Vagina (tissue), 2 donors: ENCODE measurements at places on chromosomes 1 and 21.

DNA sequence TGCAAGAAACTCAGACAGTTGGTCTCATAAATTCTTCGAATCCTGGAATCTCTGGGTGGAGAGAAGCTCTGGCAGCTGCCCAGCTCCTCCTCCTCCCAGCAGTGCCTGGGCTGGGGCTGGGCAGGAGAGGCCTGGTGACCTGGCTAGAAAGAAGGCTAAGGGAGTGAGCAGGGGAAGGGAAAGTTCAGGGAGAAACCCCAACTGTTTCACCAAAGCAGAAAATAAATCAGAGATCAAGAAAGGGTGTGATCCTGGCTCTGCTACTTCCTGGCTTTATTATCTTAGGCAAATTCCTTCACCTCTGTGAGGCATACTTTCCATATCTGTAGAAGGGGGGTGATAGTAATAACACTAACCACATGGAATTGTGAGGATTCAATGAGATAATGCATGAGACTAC is 8.8 kb upstream of the COL16A1 start:
- DNase-seq: no peak

GRCh38 chr1:99748419-99748818 is 18.0 kb downstream of the FRRS1 start:
- no peak for DNase-seq

DNA sequence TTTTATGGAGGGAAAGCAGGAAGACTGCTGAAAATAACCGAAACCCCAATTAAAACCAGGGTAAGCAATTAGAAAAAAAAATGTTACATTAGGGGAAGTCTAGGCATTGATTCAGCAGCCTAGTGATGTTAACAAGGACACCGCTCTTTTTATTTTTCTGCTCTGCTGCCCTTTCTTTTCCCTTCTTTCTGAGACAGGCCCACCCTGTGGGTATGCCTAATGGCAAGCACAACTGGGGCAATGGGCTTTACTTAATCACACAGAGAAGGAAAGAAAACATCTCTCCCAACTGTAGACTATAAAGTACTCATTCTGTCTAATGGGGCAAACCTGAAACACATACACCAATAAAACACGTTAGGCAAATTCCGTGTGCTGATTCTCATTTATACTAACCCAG is 69.6 kb downstream of the GBP6 start:
- DNase-seq: no peak

DNA sequence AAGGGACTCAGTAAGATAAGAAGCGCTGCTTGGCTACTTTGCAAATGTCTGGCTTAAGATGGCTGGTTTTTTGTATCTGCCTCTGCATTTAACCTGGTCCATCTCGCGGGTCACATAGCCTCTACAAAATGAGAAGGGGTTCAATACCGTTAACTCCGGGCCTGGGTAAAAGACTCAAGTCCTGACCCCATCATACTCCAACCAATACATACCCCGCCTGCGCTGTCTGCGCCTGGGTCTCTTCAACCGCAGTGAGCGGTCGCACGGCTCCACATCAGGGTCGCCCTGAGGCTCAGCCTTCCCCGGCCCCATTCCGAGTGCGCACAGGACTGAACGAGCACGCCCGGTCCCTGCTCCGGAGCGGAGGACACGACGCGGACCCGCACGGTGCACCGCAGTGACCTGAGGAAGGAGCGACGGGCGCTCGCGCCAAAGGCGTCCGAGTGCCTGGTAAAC is 558 bp upstream of the PGD start:
- no peak for DNase-seq

- DNase-seq: no peak
Observed at GRCh38 chr1:167751676-167752075, 29.9 kb downstream of the MPZL1 start.

DNA sequence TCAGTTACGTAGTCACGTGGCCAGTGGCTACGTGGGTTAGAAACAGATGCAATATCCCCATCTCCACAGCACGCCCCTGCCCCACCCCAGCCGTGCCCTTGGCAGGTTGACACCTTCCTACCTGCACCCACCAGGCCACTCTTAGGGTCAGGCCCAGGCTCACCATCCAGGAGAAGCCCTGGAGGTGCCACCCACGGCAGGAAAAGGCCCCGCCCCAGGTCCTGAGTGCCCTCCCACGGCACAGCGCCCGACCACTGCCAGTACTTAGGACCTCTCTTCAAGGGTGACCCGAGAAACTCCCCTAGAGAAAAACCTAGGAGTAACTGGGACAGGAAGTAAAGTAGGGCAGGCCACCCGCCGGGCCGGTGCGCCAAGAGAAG is 1.5 kb downstream of the C1orf35 start:
- DNase-seq: peak; percentile 87

- no peak for DNase-seq
Observed at GRCh38 chr21:35376406-35377135, 327.5 kb upstream of the RUNX1 start.

DNA sequence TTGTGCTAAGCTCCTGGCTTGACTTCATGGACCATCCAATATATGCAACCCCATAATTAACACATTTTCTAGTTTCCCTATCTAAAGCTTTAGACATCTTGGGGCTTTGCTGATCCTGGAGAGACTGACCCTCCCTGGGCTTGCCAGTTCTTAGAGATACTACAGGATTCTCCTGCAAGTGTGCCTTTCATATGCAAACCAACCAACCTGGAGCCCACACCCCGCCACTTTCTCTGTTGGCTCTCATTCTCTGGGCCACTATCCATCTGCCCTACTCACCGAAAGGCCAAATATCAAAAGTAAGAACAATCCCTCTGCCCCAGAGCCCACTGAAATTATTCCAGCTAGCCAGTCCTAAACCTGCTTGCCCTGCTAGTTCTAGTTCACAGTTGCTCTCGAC is 2.2 kb upstream of the GBP6 start:
- DNase-seq: no peak

GRCh38 chr1:67713057-67713846 is 28.3 kb downstream of the GADD45A start:
- DNase-seq: no peak

- DNase-seq: no peak
Observed at GRCh38 chr1:7528386-7529198, 242.5 kb upstream of the VAMP3 start.

GRCh38 chr1:40722622-40723021 is 31.1 kb downstream of the NFYC start:
- DNase-seq: no peak

GRCh38 chr1:69246710-69247109 is 321.0 kb upstream of the LRRC7 start:
- no peak for DNase-seq

DNA sequence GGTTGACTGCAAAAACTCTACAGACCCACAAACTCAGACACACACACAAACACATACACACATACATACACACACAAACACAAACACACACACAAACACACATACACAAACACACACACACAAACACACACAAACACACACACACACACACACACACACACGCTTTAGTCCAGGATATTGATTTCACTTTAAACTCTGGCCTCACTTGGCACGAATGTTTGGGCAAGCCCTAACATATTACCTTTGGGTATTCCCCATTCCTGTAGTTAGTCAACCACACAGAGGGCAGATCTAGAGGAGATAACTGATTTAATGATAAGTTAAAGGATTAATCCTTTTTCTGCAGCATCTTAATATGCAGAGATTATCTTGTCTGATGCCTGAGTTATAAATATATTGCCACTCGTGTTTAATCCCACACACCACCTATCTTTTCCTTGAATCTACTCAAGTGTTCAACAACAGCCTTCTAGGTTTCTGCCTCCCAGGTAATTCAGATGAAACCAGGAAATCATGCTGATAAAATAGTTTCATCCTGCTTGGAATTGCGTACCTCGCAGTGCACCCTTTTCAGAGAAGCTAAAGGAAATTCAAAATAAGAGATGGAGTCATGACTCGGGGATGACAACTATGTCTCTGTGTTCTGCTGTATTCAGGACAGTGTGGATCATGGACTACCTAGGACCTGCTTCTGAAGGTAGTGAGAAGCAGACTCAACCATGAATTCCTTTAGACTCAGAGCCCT is 14.5 kb upstream of the RUNX1 start:
- DNase-seq: no peak

DNA sequence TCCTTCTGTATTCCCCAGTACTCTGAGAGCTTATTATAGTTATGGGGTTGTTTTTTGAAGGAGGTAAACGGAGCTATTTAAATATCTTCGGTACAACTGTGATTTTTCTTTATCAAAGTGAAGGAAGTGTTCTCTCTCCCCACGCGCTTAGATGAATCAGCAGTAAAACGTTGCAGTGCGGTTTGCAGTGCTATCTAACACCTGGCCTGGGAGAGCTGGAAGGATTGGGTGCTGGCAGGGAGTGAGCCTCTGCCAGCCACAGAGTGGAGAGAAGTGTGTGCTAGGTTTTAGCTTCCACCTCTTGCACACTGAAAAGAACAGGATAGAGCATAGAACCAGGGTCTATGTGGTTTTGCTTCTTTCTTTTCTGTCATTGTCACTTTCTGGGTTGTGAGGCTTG is 165.9 kb downstream of the SDCCAG8 start:
- DNase-seq: no peak

DNA sequence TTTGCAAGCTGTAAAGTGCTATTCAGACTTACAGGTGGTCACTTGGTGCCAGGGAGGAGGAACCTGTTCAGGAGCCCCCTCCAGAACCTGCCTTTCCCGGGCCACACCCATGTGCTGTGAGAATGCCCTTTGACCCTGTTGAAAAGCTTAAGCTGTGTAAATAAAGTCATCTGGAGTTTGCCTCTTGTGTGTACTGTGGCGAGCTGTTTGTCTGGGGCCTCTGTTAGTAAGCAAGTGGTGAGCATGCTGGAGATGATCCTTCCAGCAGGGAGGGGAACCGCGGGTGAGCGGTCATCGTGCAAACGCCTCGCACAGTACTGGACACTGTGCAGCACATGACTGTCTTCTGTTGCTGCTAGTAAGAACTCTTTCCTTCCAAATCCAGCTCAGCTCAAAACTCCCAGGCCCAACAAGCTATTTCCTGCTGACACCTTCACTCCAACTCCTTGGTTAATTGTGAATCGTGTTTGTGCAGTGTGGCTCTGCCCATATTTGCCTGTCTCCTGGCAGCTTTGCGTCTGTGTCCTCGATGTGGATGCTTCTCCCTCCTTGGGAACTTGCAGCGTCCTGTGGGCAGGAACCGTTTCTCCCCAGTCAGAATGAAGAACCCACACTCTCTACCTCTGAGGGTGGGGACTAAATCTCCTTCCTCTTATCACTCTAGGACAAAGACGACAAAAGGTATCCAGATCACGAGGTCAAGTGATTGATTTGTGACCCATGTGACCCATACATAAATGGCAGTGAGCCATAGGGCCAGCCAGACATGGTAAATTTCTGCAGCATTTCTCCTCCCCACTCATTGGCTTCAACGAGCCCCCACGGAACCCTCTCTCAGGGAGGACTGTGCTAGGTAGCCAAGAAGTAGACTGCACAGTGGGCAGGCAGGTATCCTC is 13.9 kb upstream of the BTG2 start:
- DNase-seq: no peak
